ENCODE measurements at places on chromosomes 7 and 10.

DNA sequence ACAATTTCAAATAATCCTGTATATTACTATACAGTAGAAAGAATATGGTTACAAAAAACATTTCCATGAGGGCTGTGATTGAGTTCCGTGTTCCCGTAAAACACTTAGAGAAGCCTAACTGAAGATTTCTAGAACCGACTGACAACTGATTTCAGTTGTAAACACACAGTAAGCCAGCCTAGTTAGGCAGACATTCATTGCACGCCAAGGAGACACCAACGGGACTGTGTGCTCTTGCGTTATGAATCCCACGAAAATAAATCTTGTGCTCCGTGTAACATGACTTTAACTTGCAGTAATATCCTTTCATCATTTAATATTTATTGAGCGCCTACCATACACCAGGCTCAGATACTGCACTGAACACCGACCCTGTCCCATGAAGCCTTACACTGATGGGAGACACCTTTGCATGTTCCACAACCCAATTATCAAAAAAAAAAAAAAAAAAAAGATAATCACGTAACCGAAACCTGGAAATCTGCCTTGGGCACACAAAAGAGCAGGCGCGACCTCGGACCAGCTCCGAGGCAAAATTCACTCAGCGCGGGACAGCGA lies 420 bp upstream of the KLHL7 start:
- DNase-seq, result no peak

GRCh38 chr10:101467286-101467770 lies 113.4 kb downstream of the BTRC start:
- DNase-seq, result peak; percentile 56

GRCh38 chr10:110790913-110791506 lies 80.7 kb upstream of the PDCD4 start:
- no peak for DNase-seq

DNA sequence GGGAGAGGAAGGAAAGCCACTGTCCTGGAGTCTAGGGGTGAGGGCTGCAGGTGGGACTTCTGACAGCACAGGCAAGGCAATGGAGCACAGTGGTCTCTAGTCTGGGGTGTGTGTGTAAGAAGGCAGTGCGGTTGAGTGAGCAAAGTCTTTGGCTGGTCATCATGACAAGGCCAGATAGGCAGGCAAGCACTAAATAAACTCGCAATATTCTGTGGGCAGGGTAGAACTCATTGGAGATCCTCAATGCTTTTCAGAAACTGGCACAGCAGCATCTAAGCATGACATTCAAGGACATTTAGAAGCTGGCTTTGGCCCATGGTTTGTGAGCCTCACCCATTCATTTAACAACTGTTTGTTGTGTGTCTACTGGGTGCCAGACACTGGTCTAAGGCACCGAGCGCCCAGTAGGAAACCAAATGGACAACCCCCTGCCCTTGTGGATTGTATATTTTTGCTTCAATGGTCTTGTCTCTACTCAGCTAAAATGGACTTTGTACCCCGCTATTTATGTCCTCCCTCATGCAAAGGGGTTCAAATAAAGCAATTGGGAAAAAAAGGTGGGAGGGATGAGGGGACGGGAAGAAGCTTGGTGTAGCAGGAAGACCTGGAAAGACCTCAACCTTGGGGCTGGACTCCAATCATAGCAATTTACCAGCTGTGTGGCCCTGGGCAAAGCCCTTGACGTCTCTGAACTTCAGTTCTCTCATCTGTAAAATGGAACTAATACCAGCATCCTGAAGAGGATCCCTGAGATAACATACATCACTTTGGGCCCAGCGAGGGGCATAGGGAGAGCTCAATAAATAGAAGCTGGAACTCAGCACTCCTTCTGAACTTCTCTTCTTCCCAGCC lies 116.0 kb downstream of the NEURL1 start:
- no peak for DNase-seq

DNA sequence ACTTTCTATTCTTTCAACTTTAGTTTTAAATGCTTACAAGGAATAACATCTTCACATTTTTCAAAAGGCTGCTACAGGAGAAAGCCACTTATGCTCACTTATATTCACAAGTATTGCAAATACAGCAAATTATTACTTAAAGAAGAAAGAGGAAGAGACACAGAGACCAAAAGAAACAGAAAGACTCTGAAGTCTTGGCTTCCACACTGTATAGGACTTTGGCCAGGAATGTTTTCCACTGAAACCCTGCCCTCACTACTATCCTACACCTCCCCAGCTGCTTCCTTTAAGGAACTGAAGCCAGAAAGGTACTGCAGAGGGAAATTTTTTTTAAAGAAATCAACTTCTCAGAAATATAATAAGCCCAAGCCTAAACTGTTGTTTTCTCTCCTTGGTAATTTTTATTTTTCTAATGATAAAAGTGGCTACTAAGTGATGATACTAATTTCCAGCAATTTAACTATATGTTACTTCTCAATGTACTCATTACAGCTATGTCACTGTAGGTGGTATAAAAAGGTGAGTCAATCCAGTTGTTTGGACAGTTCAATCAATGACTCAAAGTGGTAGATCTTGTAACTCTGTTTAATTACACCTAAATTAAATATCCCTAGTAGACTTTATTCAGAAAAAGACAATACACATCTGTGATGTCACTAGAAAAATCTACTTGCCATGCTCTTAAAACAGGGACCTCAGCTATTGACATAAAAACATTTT lies 231.6 kb downstream of the GRM8 start:
- no peak for DNase-seq

- DNase-seq, result no peak
Observed at GRCh38 chr10:103125323-103126267, 67.5 kb downstream of the NT5C2 start.
